D341Med (cell line): ENCODE measurements at places on chromosomes 2 and 18.

GRCh38 chr18:25935356-25935755 is 155.1 kb downstream of the SS18 start:
- no peak for DNase-seq

- no peak for DNase-seq
Measured at GRCh38 chr2:238487652-238488346, 61.1 kb downstream of the ASB1 start.

- DNase-seq = no peak
Measured at GRCh38 chr2:124908411-124908810, 883.3 kb downstream of the CNTNAP5 start.

GRCh38 chr2:120546048-120546864 is 189.4 kb upstream of the GLI2 start:
- no peak for DNase-seq

DNA sequence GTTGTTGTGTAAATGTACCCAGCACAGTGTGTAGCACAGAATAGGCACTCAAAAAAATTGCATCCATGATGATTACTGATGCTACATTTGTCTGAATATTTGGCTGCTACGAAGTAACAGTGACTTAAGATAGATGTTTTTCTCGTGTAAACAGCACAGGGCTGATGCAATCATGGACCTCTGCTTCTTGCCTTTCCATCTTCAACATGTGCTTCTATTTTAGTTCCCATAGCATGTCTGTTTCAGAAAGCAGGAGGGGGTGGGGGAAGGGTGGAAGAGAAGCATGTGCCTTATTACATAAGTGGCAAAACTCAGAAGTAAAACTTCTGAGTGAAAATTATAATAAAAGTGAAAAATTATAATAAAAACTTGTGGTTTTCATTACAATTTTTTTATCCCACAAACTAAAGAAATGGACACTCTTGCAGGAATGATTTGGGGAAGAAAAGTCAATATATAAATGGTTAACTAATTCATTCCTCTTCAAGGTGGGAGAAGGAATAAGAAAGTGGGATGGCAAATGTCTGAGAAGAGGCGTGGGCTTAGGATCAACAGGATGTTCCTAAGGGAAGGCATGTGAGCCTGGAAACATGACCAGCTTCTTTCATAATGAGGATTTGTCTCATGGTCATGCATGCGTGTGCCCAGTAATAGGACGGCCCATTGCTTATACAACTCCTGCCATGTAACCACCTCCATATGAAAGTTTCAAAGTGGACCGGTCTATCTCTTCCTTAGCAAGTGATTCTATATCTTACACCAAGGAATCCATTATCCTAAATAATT is 27.2 kb downstream of the CCBE1 start:
- DNase-seq = no peak

- DNase-seq = peak; percentile 59
Measured at GRCh38 chr2:4762951-4763376, 929.2 kb upstream of the SOX11 start.

DNA sequence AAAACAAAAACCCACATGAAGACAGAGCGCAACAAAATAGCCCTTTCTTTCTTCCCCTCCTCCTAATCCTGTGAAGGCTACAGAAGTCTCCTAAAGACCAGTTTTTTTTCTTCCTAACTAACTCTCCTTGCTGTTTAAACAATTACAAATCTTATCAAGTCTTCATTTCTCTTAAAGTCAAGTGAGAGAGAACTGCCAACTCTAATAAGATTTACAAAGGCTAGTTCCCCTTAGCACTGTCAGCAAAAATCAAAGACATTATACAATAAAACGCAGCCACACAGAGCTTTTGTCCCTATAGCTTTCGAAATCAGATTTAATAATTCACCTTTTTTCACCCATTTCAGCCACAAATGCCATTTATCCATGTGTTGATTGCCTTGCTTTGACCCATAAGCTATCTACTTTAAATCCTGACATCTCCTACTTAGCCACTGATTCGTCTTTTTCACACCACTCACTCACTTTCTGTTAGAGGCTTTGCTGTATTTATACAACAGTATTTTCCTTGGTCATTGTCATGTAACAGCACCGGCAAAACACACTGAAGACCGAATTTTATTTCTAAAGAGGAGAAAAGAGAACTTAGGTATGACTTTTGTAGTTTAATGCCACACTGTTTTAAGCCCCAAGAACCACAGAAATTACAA is 5.9 kb downstream of the NRXN1 start:
- DNase-seq = no peak

DNA sequence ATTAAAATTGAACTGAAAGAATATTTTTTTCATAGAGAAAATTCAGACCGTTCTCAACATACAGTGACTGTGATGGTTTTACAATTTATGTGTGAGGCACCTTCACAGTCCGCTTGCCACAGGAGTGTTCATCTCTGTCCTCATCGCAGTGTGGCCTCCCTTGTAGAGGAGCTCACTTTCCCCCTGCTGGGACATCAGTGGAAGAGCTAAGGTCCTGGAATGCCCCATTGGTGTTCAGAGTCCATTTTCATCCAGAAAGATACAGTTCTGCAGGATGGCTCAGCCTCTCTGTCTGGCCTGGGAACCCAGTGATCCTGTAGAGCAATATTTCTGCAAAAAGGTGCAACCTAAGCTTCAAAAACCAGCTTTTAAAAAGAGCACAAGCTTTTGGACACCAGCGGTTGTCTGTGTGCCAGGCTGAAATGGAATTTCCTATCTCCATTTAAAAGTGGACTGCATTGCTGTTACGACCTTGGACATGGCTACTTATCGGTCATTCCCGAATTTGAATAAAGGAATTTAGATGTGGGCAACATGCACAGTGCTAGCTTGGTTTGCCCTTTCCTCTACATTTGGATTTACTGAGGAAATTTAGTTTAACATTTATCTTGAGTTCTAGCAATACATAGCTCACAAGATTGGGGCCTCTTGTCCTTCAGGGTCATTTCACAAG is 26.7 kb upstream of the FAM237A start:
- no peak for DNase-seq

DNA sequence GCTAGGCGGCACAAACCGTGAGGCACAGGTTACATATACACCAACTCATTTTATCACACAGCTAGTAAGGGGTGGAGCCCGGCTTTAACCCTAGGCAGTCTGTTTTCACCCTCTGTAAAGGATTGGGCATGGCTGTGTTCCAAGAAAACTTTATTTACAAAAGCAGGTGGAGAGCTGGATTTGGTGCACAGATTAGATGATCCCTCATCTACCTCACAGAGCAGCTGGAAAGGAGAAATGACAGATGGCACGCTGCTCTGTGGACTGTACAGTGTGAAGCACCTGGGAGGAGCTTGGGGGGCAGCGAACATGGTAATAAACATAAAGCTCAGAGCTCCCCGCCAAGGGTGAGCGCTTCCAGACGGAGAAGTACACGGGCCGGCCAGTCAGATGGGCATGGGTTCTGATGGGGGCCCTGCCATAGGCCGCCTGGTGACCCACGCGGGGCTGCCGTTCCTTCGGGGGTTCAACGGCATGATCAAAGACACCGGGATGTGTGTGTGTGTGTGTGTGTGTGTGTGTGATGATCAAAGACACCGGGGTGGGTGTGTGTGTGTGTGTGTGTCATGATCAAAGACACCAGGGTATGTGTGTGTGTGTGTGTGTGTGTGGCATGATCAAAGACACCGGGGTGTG is 862 bp upstream of the TMEM177 start:
- DNase-seq = peak; percentile 79

GRCh38 chr2:1991706-1992245 is 247.5 kb upstream of the PXDN start:
- DNase-seq = no peak

DNA sequence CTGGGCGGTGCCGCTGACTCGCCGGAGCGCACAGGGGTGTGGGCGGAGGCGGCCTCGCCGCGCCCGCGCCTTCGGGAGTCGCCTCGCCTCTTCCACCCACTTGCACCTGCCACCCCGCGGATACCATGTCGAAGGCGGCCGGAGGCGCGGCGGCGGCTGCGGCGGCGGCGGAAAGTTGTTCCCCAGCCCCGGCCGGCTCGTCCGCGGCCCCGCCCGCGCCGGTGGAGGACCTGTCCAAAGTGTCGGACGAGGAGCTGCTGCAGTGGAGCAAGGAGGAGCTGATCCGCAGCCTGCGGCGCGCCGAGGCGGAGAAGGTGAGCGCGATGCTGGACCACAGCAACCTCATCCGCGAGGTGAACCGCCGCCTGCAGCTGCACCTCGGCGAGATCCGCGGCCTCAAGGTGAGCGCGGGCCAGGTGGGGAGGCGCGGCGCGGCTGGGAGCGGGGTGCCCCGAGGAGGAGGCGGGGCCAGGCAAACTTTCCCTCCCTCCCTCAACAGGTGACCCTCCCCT is 766 bp downstream of the CCDC85A start:
- DNase-seq = no peak

GRCh38 chr2:165898381-165898780 is 55.2 kb downstream of the TTC21B start:
- no peak for DNase-seq

GRCh38 chr2:84841577-84841976 is 39.3 kb downstream of the TRABD2A start:
- DNase-seq = no peak
